ENCODE measurements at places on chromosomes 1 and 21.

GRCh38 chr1:89545264-89546038 is 20.8 kb downstream of the LRRC8B start:
- DNase-seq: no peak

GRCh38 chr1:185015631-185016030 is 29.7 kb upstream of the RNF2 start:
- no peak for DNase-seq

- DNase-seq: no peak
These were observed 366.4 kb upstream of the ZP4 start for GRCh38 chr1:238257018-238257621.

- no peak for DNase-seq
These were observed 7.5 kb downstream of the KAZN start for GRCh38 chr1:14605945-14606344.

DNA sequence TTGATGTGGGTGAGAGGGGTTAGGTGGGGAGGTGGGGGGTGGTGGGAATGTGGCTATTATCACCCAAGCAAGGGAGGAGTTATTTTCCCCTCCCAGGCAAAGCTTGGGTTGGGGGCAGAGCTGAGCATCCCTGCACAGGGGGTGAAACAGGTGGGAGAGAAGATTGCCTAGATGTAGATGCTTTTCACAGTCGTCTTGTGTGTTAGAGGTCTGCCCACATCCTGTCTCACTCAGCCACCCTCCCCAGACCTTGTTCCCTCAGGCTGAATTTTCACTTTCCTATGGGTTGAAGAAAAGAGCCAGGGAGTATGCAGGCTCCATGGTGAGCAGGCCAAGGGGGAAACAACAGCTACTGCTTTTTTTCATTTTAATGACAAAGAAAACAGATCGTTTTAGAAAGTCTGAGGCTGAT is 223.5 kb downstream of the KIF26B start:
- DNase-seq: no peak

All from left renal pelvis (tissue), 4 donors.